CD8-positive, alpha-beta memory T cell (primary cell): ENCODE measurements at places on chromosomes 13 and 19. TPM values are rescaled to one million over a fixed set of nuclear protein-coding genes. Genes with fewer than 3 reads are reported as not detected.

The CASP14 gene
- total RNA-seq, result not detected

The CELF5 gene
- total RNA-seq, result 0.11 TPM

The MBD3L3 gene
- not detected for total RNA-seq

The KLK5 gene
- total RNA-seq, result not detected

The ZNF154 gene
- total RNA-seq, result 7.7 TPM

The GJB2 gene
- 27.3 TPM for total RNA-seq

The PRODH2 gene
- not detected for total RNA-seq

The ZNF563 gene
- 3.5 TPM for total RNA-seq

The TEX101 gene
- total RNA-seq, result not detected

The CBLC gene
- total RNA-seq, result not detected

The STOML3 gene
- not detected for total RNA-seq

The SPRYD7 gene
- total RNA-seq, result 8.8 TPM

The UGGT2 gene
- total RNA-seq, result 0.13 TPM

The KLK12 gene
- total RNA-seq, result not detected

The TPTE2 gene
- not detected for total RNA-seq

The KLC3 gene
- total RNA-seq, result not detected

The RNF225 gene
- 0.28 TPM for total RNA-seq

The FBXO27 gene
- 0.37 TPM for total RNA-seq

The KLHL1 gene
- not detected for total RNA-seq
